Bladder microvascular endothelial cell (primary cell): ENCODE measurements at places on chromosomes 7 and 10. TPM values are rescaled to one million over a fixed set of nuclear protein-coding genes. Genes with fewer than 3 reads are reported as not detected.

The MKX gene
- total RNA-seq = under 0.01 and 0.19 TPM in 2 replicates

The CACNA2D1 gene
- 12.8 and 24.1 TPM in 2 replicates for total RNA-seq

The AKR1C3 gene
- total RNA-seq = 35.9 and 102 TPM in 2 replicates

The CYP2E1 gene
- 0.16 and 0.63 TPM in 2 replicates for total RNA-seq

The ZDHHC6 gene
- 18.9 and 30.8 TPM in 2 replicates for total RNA-seq

The MGAM2 gene
- not detected in 2 replicates for total RNA-seq

The DNAH11 gene
- 0.31 and 0.65 TPM in 2 replicates for total RNA-seq

The PALD1 gene
- total RNA-seq = 105 and 132 TPM in 2 replicates

The VSTM2A gene
- total RNA-seq = not detected in 2 replicates

The NODAL gene
- not detected in 2 replicates for total RNA-seq

The CALN1 gene
- 0.06 TPM in 1 of 2 replicates, not detected in the other for total RNA-seq

The BLNK gene
- not detected in 2 replicates for total RNA-seq

The SORCS1 gene
- not detected in 2 replicates for total RNA-seq

The CCL26 gene
- not detected in 2 replicates for total RNA-seq

The OR6V1 gene
- not detected in 2 replicates for total RNA-seq

The PRKAG2 gene
- total RNA-seq = 30.9 and 46.4 TPM in 2 replicates

The TAS2R41 gene
- total RNA-seq = not detected in 2 replicates

The SLC13A1 gene
- total RNA-seq = not detected in 2 replicates

The FASTK gene
- 38.2 and 54.8 TPM in 2 replicates for total RNA-seq

The CCDC172 gene
- total RNA-seq = not detected in 2 replicates

The LRRC17 gene
- total RNA-seq = 1.1 and 4.1 TPM in 2 replicates

The AGR2 gene
- total RNA-seq = not detected in 2 replicates

The SUN3 gene
- not detected in 2 replicates for total RNA-seq

The TTYH3 gene
- total RNA-seq = 43.2 and 131 TPM in 2 replicates

The FAM131B gene
- total RNA-seq = 0.44 and 0.49 TPM in 2 replicates

The ABCC2 gene
- 0.38 and 0.65 TPM in 2 replicates for total RNA-seq

The EEPD1 gene
- total RNA-seq = 0.76 and 1.6 TPM in 2 replicates

The DYNC1I1 gene
- total RNA-seq = 0.49 and 31.3 TPM in 2 replicates

The OPN4 gene
- total RNA-seq = not detected in 2 replicates
